NCI-H1092 (cell line): ENCODE measurements at places on chromosomes 1 and 21.

- DNase-seq, result no peak
These were observed 347.9 kb downstream of the LTN1 start for GRCh38 chr21:28644762-28645161.

DNA sequence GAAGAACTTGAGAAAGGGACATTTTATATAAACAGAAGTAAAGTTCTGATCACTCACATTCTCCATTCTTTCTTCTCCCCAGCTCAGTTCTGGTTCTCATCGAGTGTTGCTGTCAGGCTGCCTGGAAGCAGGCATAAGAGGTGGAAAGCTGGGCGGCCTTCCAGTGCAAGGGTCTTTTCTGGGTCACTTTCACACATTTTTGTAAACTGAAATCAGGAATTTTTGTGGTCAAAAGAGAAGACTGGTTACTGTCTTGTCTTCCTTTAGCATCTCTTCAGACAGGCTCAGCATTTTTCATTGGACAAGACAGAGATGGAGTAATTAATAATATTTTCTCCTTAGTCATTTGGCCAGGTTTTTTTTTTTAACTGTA lies 93.7 kb downstream of the CTH start:
- no peak for DNase-seq

GRCh38 chr1:226100436-226101391 lies 38.2 kb downstream of the H3-3A start:
- DNase-seq, result peak; percentile 14

GRCh38 chr1:92306020-92306419 lies 7.2 kb downstream of the RPAP2 start:
- no peak for DNase-seq

GRCh38 chr1:225577241-225577640 lies 75.7 kb downstream of the ENAH start:
- no peak for DNase-seq

DNA sequence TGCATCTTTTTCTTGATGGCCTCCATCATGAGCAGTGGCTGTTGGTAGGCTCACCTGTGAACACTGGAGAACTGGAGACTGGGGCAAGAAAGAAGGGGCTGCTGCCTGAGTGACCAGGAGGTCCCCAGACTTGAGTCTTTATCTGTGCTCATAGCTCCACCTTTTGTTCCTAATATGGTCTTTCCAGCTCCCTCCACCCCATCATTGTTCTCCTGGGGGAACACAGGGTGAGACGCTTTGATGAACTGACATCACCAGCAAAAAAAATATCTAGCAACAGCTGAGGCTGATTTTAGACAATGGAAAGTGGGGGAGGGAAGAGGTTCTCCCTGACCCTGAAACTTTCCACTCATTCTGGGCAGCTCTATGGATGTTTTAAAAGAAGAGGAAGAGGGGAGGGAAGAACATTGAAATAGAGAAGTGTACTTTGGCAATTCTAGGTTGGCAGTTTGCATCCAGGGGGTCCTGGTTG lies at the start of gene TPM3:
TSS of gene TPM3 (minus strand) at position 111 of the 472 bp plus-strand sequence. CDS start at position 29, 82 bp downstream.
- no peak for DNase-seq

GRCh38 chr1:155125946-155126555 lies 1.6 kb upstream of the EFNA1 start:
- peak; percentile 53 for DNase-seq

DNA sequence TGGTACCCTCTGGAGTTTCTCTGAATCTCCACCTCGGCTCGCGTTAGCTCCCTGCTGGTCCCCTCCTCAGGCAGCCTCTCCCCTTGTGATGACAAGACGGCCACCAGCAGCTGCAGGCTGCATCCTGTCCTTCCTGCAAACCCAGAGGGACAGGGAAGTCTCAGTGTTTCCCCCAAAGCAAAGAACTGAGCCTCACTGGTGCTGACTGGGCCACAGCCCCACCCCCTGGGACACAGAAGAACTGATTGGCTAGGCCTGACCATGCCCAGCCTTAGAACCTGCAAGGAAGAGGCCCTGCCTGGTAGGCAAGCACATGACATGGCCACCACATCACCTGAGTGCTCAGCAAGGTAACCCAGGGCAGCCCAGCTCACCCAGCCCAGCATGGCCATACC lies 34.6 kb downstream of the TMEM51 start:
- no peak for DNase-seq

DNA sequence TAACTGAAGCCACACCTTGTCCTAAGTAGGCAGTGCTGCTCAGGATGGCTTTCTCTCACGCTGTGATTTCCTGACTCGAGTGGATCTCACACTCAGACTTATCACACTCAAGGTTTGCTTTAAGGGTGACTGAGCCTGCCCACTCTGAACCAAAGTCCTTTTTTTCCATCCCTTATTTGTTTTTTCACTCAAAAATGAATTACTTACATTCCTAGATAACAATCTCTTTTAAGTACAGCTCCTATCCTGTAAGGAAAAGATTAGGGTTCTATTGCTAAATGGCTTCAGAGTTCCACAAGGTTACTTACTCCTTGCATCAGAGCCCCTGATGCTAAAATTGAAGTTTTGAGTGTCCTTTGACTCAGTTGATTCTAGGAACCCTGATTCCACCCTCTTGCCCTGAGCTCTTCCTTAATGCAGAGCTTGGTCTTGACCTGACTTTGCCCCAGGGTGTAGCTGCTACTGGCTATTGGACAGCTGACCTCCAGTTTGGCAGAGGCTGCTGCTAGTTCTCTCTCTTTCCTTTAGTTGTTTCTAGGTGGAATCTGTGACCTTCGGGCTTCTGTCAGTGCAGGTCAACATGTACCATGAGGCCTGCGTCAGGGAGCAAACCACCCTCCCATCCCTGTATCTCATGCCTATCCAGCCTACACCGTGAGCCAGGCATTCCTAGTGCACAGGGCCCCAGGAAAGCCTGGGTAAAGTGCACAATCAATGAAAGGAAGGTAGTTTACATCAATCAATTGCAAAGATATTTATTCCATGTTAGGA lies 80.1 kb upstream of the CD55 start:
- DNase-seq, result no peak

DNA sequence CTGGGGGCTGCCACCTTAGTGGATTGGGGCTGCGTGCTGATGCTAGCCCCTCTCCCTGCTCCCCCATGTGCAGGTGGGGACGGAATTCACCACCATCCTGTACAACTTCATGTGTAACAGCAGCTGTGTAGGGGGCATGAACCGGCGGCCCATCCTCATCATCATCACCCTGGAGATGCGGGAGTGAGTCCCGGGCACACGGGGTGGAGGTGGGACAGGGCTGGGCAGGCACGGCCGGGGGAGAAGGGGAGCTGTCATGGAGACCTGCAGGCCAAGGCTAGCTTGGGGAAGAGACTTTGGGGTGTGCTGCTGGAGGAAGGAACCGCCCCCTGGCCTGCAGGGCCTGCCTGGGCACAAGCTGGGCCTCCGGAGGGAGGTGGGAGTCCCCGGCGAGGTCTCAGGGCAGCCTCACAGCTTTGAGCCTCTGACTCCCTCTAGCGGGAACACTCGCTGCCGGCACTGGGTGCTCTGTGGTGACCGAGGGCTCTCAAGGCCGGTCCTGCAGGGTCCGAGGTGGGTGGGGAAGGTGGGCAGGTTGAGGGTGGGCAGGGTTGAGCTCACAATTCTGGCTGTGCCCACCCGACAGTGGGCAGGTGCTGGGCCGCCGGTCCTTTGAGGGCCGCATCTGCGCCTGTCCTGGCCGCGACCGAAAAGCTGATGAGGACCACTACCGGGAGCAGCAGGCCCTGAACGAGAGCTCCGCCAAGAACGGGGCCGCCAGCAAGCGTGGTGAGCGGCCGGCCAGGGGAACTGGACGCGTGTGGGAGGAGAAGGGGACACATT lies 25.0 kb upstream of the CCDC27 start:
- DNase-seq, result no peak

DNA sequence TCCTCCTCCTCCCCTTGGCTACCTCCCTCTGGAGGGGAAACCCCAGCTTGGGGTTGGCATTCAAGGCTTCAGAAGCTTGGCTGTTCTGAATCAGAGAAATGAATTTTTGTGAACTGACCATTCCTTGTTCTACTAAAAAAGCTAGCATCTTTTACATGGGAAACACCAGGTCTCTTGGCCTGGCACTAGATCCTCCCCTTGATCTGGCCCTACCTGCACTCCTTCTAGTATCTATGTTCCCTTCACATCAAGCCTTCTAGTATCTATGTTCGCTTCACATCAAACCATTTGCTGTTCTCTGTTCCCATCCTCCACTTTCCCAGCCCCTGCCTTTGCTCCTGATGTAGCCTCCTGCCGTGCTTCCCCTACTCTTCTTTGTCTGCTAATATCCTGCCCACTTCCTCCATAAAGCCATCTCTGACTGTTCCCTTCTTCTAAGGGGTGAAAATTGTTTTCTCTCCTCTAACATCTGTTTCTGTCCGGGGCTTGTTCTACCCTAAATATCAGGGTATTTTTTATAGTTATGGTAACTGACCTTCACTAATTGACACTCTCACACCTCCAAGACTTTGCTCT lies 25.8 kb downstream of the FAM151A start:
- no peak for DNase-seq

GRCh38 chr1:162018418-162018817 lies 5.3 kb downstream of the OLFML2B start:
- DNase-seq, result no peak

DNA sequence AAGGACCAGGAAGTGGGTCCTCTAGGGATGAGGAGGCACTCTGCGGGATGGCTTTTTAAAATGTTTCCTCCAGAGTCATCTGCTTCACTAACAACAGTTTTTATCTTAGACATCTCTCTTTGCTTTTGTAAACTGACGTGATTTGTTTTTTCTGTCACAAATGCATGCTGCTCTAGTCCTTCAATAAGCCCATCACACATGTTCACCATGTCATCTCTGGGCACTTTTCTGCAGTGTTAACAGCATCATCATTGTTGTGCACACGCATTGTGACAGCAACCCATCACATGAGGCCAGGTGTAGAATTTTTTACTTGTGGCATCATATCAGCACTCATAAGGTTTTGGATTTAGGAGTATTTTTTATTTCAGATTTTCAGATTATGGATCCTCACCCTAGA lies 12.5 kb downstream of the RGS2 start:
- DNase-seq, result no peak

DNA sequence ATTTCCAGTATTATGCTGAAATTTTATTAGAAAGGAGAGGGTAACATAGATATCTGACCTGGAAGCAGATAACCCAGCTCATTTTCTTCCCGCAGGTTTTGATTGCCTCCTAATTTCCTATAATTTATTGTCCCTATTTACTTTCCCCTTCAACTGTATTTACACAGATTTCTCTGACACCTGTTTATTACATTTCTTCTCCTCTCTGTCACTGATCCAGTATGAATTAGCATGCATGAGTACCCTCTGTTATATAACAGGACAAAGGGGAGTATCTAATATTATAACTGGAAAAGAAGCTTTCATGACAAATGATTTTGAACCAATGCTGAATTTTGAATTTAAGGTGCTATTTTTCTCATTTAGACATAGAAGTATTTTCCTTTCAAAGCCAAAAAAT lies 37.4 kb downstream of the DENND1B start:
- no peak for DNase-seq

DNA sequence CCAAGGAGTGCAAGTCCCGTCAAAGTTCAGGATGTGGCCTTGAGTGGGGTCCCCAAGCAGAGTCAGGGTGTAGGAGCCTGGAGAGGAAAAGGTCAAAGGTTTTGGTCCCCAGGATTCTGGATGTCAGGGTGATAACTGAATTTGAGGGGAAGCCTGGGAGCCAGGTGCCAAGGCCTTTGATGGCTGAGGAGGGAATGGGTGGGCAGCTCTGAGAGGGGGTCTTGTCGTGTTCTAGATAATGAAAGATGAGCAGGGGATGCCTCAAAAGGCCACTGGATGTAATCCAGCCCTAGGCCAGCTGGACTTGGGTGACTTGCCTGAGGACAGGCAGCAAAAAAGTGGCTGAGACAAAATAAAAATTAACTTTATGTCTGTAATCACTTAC lies 27.5 kb upstream of the KCNA2 start:
- no peak for DNase-seq

DNA sequence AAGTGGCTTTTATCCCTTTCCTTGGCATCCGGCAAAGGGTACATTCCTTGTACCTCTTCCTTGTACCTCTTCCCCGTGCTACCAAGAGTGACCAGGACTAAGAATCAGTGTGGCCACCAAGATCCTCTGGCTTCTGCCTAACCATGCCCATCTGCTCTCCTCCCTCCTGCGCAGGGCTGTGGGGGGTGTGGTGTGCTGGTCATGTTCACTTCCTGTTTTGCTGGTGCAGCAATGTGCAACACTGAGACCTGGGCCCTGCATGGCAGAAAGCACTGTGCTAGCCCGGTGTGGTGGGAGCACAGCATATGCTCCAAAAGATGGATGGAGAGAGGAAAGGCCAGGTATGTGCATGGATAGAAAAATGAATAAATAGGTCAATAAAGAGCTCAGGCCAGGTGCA lies 33.3 kb upstream of the TENT5C start:
- DNase-seq, result no peak

DNA sequence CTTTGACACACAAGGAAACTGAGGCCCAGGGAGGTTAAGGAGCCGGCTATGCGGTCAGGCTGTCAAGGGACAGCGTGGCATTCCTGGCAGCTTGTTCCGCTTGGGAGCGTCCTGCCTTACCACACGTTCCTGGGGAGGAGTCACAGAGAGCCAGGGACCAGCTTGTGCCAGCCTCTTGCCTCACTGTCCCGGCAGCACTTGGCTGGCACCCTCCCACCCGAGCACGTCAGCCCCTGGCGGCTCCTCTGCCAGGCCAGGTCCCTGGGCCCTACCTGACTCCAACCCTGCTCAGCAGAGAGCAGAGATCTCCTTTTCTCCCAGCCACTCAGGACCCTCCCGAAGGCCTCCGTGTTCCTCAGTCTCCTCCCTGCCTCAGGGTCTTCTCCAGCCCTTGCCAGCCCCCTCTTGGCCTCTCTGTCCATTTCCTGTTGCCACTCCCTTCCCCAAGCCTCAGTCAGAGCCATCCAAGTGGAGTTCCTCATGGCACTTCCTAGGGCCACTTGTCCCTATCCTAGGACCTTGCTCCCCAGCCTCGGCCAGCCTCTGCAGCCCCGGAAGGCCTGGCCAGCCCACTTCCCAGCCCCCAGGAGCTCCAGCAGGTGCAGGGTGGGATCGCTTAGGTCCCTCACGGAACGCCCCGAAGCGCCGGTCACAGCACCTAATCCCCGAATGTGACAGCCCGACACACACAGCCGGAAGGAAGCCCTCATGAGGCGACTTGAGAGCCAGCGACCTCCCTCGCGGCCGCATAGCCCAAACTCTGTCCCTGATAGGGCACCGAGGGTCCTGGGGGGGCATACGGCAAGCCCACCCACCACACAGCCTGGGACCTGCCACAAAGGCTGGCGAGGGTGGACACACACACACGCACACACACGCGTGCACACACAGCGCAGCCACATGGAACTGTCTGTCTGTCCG lies 130.3 kb downstream of the CASZ1 start:
- no peak for DNase-seq

GRCh38 chr1:15345705-15346345 lies 63.9 kb upstream of the EFHD2 start:
- no peak for DNase-seq
